Activated naive CD4-positive, alpha-beta T cell treated with anti-CD3 and anti-CD28 coated beads, Interleukin-2, amount 50 U/mL, for 72 hours (primary cell): ENCODE measurements at places on chromosomes 11 and 22.
A peak's percentile ranks its signal among the peaks of the same experiment; 100 is the strongest.

- no peak for DNase-seq
Measured at GRCh38 chr11:85822814-85823213, 11.9 kb upstream of the SYTL2 start.

GRCh38 chr22:48092866-48093265 lies 1330.4 kb downstream of the TBC1D22A start:
- no peak for DNase-seq

- DNase-seq = no peak
Measured at GRCh38 chr11:33912405-33913361, 20.8 kb upstream of the LMO2 start.

DNA sequence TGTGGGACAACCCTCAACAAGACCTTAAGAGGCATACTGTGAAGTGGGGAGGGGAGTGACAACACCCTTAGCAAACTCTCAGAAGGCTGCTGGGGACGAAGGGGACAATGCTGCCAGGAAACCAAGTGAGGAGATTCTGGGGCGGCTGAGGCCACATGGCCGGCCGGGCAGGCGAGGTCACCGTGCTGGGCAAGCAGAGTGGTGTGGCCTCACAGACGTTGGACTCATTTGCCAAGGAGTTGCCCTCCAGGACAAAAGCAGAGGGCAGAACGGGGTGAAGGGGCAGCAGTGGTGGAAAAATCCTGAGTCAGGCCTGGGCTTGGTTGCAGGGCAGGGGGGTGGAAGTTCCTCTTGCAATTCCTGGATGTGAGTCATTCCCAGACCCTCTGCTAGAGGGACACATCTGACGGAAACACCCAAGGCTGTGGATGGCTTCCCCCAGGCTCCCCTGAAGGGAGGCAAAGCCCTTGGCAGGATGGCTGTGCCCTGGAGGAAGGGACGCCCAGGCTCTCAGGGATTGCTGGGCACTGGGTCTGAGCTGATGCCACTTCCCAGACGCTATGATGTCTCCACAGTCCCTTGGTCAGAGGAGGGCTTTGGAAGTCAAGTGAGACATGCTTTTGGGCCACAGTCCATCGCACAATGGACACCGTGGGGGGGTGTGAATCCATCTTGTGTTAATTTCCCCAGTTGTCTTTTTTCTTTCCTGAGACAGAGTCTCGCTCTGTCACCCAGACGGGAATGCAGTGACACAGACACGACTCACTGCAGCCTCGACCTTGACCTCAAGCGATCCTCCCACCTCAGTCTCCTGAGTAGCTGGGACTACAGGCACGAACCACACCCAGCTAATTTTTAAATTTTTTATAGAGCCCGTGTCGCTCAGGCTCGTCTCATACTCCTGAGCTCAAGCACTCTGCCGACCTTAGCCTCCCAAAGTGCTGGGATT lies 16.2 kb upstream of the SHANK3 start:
- no peak for DNase-seq

- no peak for DNase-seq
Measured at GRCh38 chr11:85844439-85845123, 10.6 kb upstream of the CCDC83 start.

DNA sequence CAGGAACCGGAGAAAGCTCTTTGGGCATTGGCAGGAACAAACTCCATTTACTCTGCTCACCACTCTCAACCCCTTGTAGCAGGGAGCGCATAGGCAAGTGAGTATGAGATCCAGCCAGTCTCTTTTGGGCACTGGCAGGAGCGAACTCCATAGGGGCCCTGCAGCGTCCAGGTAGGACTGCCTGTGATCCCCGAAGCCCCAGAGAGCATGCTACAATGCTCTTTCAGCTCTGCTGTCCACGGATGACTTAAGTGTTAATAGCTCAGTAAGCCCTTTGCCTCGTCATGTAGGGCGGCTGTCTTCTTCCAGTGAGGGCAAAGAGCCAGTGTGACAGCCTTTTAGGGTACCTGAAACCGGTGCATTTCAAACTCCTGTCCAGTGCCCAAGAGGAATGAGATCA lies 1525.6 kb upstream of the RAG2 start:
- DNase-seq = no peak

DNA sequence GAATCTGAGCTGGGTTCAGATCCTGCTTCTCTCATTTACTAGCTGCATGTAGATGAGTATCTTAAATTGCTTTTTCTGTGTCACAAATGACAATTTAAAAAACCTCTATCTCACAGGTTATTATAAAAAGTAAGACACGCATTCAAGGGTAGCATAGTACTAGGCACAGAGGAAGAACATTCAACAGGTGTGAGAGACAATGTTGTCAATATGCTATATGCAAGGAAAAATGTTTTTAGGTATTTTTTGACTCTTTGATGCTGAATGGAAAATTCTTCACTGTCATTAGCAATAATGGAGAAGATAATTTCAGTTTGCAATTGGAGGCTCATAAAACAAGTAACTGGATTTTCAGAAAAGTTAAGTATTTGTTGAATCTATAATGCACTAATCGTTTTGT lies 81.6 kb downstream of the PIWIL4 start:
- DNase-seq = no peak

GRCh38 chr11:72010529-72011233 lies 12.0 kb downstream of the IL18BP start:
- DNase-seq = no peak

- DNase-seq = peak; percentile 40
Measured at GRCh38 chr11:44266056-44266780, 43.7 kb downstream of the ALX4 start.
